ENCODE measurements at places on chromosomes 5 and 9. TPM values are rescaled to one million over a fixed set of nuclear protein-coding genes. Genes with fewer than 3 reads are reported as not detected.

DNA sequence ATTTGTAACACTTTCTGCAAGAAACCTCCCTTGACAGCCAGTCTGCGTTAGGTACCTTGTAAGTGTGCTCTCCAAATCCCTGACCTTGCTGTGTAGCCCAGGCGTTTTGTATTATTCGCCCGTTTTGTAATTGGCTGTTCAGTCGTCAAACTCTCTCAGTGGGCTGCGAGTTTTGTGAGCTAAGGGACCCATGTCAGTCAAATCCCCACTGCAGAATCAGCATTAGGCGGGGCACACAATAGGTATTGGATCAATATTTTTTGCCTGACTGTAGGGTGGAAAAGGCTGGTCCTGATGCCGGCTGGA is 665 bp downstream of the DNAJC18 start:
- DNase-seq: peak; percentile 21

GRCh38 chr5:1961304-1961946 is 78.7 kb upstream of the IRX4 start:
- DNase-seq: no peak

DNA sequence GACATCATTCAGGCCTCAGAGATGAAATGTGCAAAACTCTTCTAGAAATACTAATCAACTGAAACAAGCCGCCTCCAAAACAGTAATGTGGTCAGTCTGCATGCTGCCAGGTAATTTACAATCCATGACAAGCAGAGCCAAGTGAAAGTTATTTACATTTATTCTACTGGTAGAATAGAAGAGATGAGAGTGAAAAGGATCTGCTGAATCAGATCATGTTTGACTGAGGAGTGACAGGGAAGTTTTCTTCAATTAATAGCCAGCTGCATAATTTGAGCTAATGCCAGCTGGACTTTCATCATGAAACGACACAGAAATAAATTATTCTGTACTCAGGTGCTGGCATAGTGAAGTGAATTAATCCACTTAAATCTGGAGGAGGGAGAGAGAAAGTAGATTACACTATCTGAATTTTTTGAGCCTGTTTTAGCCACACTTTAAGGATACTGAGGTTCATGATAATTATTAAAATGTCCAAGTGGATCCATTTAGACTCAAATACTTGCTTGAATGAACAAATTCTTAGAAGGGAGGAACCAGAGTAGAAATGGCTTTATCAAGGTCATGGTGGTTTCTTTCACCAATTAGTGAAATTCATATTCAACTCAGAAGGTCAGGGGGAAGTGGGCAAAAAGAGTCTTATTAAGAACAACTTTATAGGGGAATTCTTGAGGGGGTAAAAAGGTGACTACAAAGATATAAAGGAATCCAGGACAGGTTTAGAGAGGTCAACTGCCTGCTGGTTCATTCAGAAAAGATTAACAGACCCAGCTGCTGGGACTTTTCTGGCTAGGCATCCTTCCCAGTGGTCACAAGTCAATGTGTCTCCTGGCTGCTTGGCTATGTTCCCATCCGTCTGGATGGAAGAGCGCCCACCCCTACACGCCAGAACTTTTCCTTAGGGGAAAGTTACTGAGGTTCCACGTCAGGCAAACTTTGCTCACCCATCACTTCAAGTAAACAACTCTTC is 350.4 kb downstream of the PDE4D start:
- DNase-seq: no peak

- DNase-seq: no peak
Observed at GRCh38 chr5:59790376-59790775, 103.2 kb downstream of the PDE4D start.

Gene PLAC8L1
- 0.46 TPM for total RNA-seq

DNA sequence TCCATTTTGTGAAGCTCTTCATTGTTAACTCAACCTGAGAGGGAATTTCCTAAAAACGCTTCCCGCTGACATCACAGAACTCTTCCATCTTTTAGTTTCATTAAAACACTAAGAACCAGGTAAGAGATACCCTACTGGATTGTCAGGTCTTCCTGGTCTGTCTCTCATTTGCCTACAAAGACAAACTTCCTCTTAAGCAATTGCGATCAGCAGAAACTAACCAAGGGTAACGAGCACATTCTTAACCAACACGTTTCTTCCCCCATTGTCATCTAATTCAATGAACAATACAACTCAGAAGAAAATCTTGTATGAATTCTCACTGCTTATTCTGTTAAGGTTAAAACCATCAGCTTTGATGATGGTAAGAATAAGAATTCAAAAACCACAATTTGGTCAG is 6.6 kb downstream of the FBXW11 start:
- no peak for DNase-seq

DNA sequence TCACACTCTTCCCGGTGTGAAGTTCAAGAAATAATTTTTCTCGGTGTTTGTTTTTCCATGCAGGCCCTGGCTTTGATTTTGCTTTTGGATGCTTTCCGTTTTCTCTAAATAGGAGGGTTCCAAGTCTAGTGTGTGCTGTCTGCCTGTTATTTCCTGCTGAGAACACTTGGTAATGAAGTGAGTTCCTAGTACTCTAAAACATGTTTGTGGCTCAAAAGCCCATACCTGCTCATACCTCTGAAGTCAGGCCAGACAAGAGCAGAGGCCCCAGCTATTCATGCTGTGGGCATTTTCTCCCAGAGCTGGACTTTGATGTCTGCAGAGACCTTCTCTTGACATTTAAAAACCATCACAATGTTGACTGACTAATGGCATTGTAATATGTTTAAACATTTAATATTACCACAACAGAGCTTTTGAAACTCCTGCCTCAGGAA is 211.2 kb downstream of the GOLPH3 start:
- DNase-seq: no peak

GRCh38 chr5:96611946-96612345 is 50.2 kb upstream of the CAST start:
- no peak for DNase-seq

DNA sequence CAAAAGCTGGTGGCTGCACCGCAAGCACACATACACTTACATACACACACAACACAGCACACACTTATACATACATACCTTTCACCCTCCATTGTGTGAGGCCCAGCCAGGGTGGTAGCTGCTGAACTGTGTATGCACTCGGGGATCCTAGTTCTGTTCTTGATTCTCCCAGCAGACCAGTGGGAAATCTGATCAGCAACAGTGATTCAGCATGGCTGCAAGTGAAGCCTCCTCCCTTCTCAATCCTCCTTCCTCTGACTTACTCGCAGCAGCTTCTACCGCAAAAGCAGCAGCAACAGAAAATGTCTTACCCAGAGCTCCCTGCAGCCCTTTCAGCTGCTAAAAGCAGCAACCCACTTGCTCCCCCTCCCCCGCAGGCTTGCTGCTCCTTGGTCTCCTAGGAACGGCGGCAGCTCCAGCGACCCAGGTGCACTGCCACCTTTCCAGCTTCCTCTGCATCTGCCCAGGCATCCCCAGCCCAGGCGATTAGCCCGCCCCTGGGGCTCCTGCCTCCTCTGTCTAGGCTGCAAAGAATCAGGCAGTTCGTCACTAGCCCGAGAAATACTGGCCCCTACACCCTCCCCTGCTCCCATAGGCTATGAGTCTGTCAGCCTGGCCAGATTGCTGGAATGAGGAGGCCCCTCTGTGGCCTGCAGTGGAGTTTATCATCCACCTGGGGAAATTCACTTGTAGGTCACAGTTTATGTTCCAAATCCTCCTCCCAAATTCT is at the start of gene KLHL3:
Gene KLHL3 (minus strand): TSS at position 535 of the 730 bp plus-strand sequence. CDS start 443 bp downstream, at position 92.
- DNase-seq: peak; percentile 73

DNA sequence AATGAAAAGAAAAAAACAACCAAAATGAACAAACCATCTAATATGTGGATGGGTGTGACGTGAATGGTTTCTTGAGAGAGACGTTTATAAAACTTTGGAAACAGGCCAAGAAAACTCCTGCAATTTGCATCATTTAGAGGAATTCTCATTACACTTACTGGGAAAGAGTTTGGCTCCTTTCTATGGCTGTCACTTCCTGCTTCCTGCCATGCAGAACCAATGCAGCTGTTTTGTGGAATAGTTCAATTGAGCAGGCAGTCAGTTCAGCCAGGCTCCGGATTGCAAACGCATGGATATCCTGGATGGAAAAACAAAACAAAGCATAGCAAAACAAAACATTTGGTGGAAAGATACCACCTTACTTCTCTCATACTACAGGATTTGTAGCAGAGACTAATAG is 36.6 kb downstream of the FAM114A2 start:
- peak; percentile 95 for DNase-seq

Gene F2RL1
- total RNA-seq: 5.5 TPM

- DNase-seq: no peak
Observed at GRCh38 chr5:18712936-18713485, 1078.8 kb downstream of the TAF11L14 start.

GRCh38 chr9:24011009-24011717 is 185.1 kb upstream of the ELAVL2 start:
- no peak for DNase-seq

- DNase-seq: no peak
Observed at GRCh38 chr9:35847792-35848572, 19.0 kb downstream of the TMEM8B start.

DNA sequence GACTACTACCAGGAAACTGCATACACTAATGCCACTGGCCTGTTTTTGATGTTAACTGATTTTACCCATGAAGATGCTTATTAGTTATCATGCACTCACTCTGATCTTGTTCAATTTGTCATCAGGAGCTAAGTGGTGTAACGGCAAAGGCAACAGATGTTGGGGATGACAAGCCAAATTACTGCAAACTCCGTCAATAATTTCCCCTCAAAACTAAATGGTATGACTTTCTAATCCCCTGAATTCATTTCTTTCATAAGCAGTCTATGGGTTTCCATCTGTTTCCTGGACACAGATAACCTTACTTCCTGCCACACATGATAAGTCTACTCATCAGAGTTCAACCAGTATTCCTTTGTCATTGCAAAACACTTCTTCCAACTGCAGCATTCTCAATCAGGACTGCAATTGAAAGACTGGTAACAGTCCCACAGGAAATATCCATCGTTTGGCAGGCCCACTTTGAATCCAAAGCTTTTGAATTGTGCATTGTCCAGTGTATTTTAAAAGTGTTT is 96.2 kb upstream of the SMC2 start:
- DNase-seq: no peak

- DNase-seq: peak; percentile 71
Observed at GRCh38 chr5:28766565-28767158, 1728.3 kb upstream of the CDH9 start.

Gene GRXCR2
- not detected for total RNA-seq

- no peak for DNase-seq
Observed at GRCh38 chr5:149195962-149196361, 54.7 kb downstream of the ABLIM3 start.
